ENCODE measurements at places on chromosomes 6 and 20.

DNA sequence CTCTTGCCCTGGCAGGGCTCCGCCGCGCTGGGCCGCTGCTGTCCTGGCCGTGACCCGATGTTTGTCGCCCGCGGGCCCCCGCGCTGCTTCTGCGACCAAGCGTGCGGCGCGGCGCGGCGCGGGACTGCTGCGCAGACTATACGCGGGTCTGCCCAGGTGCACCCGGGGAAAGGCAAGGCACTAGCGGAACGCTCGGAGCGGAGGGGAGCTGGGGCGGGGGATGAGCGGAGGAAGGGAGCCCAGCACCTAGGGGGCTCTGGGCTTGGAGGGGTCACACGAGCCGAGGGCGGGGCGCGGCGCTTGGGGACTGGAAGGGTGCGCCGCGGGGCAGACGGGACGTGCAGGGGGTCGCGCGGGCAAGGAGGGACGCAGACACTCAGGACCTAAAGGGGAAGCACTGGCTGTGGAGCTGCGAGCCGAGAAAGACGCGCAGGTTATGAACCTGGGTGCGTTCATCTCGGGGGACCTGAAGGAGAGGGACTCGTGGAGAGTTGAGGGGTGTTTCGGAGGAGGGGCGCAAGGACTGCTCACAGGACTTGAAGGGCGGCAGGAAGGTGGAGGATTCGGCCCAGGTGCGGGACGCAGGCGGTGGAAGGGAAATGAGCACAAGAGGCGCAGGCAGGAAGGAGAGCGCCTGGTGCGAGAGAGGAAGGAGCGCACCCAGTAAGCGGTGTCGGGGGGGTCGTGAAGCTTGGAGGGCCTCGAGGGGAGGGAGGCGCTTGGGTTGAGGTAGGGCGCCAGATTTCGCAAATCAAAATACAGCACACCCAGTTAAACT lies 40.8 kb upstream of the ZNFX1 start:
- DNase-seq: no peak

GRCh38 chr20:23331450-23332350 lies 18.9 kb upstream of the NXT1 start:
- DNase-seq: no peak

DNA sequence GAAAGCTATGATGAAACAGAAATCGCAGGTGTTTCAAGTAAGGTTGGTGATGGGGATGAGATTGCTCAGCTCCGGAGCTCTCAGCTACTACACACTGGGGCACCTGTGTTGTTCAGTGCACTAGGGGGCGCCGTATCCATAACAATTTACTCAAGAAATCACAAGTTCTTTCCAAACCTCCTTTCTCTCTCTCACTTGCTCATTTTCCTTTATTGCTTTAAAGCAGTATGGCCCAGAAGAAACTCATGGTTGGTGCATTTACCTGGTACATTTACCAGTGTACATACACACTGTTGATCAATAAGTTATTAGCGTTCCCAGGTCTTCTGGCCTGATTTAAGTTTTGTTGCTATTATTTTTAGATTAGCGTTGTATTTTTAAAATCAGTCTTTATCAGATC lies 235.2 kb upstream of the TAB2 start:
- DNase-seq: peak; percentile 79

- no peak for DNase-seq
These were observed 40.2 kb upstream of the CRISP1 start for GRCh38 chr6:49906526-49906925.

DNA sequence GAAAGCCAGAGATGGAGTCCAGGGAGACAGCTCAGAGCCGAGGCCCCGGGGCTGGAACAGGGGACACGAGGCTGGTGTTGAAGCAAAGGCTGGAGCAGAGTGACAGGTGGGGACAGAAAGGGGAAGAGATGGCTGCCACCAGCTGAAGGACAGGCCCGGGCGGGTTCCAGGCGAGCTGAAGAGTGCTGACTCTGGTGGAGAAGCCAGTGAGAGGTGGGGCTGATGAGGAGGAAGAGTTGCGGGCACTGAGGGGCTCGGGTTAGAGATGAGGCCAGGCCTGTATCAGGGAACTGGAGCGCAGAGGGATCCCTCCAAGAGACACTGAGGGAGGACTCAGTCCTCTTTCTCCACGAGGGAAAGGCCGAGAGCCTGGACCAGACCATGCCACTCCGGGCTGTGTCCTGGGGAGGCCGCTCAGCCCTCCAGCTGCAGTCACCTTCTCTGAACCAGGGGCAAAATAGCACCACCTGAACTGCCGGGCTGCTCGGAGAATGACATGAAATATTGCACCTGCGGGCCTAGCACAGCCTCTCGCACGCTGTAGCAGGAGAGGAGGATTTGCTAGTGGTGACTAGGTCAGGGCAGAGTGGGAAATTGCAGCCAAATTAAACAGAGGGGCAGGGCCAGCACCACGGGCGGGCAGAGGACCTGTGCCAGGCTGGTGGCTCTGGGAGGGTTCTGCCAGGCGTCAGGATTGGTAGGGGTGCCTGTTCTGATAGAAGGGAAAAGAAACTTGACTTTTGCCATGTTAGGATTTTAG lies 175.9 kb downstream of the ZDHHC14 start:
- DNase-seq: no peak

DNA sequence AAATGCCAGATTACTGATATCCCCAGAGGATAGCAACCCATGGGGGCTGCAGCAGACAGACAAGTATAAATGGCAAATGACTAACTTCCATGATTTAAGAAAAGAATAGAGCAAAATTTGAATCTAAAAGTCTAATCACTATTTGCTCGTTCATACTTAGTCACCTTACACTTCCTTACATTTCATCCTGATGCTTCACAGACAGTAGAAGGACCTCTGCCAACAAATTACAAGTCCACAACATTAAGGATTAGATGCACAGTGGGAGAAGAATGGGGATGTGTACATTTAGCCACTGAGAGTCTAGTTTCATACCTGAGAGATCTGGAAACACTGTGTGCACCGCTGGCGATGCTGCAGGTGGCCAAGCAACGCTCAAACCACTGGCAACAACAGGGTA lies 72.4 kb downstream of the FYN start:
- no peak for DNase-seq
